Pancreas (tissue), 10 donors: ENCODE measurements at places on chromosomes 5 and 9.

- H3K4me3 ChIP-seq = no peak overlapping the region
- H3K27ac ChIP-seq = no peak overlapping the region
- no peaks in the 10 kb centered on the region for H3K36me3 ChIP-seq
- no peak for DNase-seq
These were observed 30.9 kb upstream of the BARHL1 start for GRCh38 chr9:132551556-132551955.

- H3K4me1 ChIP-seq = no peaks in the 10 kb centered on the region
- no peak for DNase-seq
- no peaks in the 10 kb centered on the region for H3K36me3 ChIP-seq
These were observed 33.6 kb upstream of the BASP1 start for GRCh38 chr5:17183831-17184230.

GRCh38 chr9:125674981-125675973 lies 31.7 kb downstream of the MAPKAP1 start:
- no peaks in the 10 kb centered on the region for H3K36me3 ChIP-seq
- H3K27me3 ChIP-seq = no peaks in the 10 kb centered on the region
- H3K4me3 ChIP-seq = no peak overlapping the region
- H3K4me1 ChIP-seq = no peaks in the 10 kb centered on the region

- DNase-seq = no peak
- H3K36me3 ChIP-seq = no peaks in the 10 kb centered on the region
- H3K27ac ChIP-seq = no peak overlapping the region
- H3K4me3 ChIP-seq = no peak overlapping the region
- H3K27me3 ChIP-seq = no peaks in the 10 kb centered on the region
These were observed 1.1 kb downstream of the NDOR1 start for GRCh38 chr9:137206602-137207001.
